ENCODE measurements at places on chromosomes 12 and 14.

GRCh38 chr12:41743835-41744234 is 400.8 kb downstream of the GXYLT1 start:
- no peak for DNase-seq

DNA sequence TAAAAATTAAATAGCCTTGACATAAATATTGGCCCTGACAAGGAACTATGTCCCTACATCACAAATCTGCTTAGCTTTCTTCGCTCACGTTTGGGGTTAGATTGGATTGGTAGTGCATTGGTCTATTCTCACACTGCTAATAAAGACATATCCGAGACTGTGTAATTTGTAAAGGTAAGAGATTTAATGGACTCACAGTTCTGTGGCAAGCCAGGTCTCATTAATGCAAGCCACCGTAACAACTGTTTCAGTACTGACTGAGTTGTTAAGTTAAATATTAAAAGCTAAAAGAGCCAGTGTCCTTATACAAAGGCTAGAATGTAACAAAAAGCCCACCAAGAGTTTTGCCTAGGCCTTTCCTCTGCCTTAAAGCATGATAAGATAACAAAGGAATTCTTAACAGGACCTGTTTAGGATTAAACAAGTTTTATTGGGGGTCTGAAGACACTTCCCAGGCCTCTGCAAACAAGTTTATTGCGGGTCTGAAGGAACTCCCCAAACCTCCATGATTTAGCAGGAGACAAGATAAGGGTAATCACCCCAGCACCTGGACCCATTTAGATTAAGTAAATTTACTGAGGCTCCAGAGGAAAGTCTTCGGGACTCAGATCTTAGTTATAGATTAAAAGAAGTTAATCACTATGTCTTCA is 88.2 kb upstream of the PTGDR start:
- DNase-seq, result no peak

DNA sequence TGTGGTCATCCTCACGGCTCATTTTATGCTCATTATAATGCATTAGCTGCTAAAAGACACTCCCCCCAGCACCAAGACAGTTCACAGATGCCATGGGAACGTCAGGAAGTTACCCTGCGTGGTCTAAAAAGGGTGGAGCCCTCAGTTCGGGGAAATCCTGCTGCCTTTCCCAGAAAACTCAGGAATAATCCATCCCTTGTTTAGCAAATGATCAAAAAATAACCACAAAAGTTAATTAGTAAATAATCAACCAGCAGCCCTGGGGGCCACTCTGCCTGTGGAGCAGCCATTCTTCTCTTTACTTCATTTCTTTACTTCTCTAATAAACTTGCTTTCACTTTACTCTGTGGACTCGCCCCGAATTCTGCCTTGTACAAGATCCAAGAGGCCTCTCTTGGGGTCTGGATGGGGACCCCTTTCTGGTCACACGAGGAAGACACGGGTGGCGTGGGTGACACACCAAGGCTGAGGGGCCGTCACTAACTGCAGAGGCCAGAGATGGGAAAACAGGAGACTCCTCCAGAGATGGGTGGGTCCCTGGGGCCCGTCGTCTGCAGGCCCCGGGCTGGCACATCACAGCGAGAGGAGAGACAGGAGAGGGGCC is 65.5 kb downstream of the NOC4L start:
- DNase-seq, result no peak

GRCh38 chr12:123580772-123581171 is 3.6 kb upstream of the TMED2 start:
- no peak for DNase-seq

DNA sequence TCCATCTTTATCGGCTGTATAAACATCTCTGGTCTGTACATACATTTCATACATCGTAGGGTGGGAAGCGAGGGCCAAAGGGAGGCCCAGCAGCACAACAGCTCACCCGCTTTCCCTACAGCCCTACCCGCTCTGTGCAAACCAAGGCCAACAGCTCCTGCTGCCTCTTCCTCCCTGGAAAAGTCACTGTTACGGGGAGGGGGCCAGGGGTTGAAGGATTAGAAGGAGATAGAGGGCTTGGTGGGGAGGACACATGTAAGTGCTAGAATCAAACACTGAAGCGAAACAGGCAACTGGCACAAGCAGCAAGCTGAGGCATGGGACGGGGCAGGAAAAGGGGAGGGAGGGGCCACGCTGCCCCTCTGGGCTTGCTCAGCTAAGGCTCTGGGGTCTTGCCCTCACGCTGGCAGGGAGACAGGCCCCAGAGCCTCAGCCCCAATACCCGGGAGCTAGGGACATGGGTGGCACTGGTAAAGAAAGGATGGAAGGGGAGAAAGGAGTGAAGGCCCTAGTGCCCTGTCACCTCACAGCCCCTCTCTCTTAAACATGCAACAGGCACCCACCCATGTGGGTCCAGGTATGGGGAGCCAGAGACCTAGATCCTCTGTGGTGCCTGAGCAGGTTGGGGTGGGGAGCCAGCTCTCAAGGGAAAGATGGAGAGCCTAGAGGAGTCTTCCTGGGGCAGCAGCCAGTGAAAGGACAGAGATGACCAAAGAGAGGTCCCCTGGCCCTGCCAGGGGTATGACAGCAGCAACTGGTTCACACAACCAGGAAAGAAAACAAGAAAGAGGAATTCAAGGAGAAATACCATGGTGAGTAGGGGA is 14.4 kb downstream of the SPRYD3 start:
- no peak for DNase-seq

DNA sequence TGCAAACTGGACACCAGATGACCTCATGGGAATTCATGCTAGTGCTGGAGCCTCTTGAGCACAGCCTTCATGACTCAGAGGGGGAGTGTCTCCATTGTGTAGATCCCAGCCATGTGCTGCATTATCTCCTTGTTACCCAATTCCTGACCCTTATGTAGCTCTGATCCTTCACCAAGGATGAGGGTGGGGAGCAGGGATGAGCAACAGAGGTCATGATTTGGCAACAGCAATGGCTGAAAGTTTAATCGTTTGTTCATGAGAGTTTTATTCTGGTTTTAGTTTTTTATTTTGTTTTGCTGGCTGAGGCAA is 9.5 kb upstream of the BDKRB1 start:
- DNase-seq, result no peak

GRCh38 chr12:43884683-43885410 is 49.0 kb downstream of the TMEM117 start:
- DNase-seq, result peak; percentile 1

- DNase-seq, result no peak
Observed at GRCh38 chr12:131105736-131106348, 152.1 kb downstream of the ADGRD1 start.

GRCh38 chr12:68250454-68250853 is 3.0 kb downstream of the IL22 start:
- peak; percentile 24 for DNase-seq

DNA sequence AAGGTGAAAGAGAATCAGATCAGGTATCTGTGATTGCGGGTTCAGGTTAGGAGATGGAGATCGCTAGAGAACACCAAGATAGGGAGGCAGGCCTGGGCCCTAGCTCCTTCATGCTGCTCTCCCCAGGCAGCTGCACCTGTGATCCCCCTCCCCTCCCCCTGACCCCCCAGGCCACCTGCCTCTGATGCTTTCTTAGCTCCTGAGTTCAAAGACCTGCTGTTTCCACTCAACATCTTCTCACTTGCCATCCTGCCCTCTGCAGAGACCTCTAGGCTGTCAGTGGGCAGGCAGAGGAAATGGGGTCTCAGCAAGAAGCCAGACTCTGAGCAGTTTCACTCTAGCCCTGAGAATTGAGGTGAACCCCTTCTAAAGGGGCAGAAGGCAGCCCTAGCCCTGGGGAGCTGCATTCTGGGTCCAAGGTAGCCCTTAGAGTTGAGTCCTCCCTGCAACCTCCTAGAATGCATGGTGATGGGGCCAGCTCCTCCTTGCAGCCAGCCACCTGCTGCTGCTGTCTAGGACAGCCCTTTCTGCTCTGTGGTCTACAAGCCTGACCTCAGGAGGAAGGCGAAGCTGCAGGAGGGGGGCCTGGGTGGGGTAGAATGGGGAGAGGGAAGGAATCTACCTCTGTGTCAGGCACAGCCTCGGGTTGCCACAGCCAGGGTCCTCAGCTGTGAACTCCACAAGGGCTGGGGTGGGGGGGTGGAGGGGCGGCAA is 6.4 kb upstream of the SLC48A1 start:
- no peak for DNase-seq

DNA sequence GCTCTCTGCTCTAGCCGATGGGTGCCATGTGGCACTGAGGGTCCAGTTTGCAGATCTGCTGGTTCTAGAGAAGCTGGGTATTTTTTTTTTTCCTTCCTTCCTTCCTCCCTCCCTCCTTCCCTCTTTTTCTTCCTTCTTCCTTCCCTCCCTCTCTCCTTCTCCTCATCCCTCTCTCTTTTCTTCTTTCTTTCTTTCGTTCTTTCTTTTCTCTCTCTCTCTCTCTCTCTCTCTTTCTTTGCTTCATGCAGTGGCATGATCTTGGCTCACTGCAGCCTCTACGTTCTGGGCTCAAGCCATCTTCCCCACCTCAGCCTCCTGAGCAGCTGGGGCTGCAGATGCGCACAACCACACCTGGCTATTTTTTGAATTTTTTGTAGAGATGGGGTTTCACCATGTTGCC is 2.7 kb upstream of the BCL7A start:
- DNase-seq, result no peak

GRCh38 chr12:2075508-2076195 is 22.9 kb downstream of the CACNA1C start:
- no peak for DNase-seq

GRCh38 chr14:99015833-99016232 is 256.2 kb downstream of the BCL11B start:
- DNase-seq, result no peak
